ENCODE measurements at places on chromosomes 1 and 21. TPM values are rescaled to one million over a fixed set of nuclear protein-coding genes. Genes with fewer than 3 reads are reported as not detected.

Gene ADGRL4
- 17.5 TPM for polyA plus RNA-seq

Gene SMAP2
- 26.6 TPM for polyA plus RNA-seq

Gene RAVER2
- 33.5 TPM for polyA plus RNA-seq

- no peak for DNase-seq
These were observed 41.3 kb upstream of the TACSTD2 start for GRCh38 chr1:58618303-58618702.

DNA sequence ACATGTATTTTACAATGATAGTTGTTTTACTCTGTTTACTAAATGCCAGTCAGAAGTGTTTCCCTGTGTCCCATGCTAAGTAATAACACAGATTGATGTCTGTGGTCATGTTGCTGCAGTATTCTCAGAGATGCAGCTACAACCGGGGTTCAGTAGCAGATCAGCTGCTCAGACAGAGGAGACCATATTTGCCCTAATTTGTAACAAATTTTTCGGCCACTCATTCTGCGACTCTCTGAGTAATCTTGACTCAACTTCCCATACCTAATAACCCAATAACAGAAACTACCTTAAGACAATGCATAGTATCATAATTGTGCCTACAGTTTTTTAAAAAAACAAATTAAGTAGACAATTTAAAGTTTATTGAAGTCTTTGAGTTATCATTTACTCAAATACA is 32.6 kb downstream of the NIBAN1 start:
- no peak for DNase-seq

DNA sequence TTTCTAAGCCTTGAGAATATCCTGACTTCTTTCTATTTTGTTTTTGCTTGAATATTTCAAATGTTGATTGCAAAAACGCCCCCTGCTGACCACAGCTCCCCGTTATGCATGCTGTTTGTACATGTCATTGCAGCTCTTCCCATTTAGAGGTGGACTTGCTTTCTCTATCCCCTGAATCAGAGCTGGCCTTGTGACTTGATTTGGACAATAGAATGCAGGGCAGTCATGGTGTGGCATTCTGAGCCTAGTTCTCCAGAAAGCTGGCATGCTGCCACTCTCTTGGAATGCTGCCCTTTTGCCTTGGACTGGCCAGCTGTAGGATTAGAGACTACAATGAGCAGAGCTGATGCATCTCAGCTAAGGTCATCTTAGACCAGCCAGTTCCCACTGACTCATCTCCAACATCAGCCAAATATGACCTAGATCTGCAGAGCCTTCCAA is 1561.5 kb downstream of the MRPL39 start:
- DNase-seq, result peak; percentile 26

GRCh38 chr1:169124459-169124858 is 18.0 kb downstream of the ATP1B1 start:
- no peak for DNase-seq
